ENCODE measurements at places on chromosomes 12 and 14. TPM values are rescaled to one million over a fixed set of nuclear protein-coding genes. Genes with fewer than 3 reads are reported as not detected.

DNA sequence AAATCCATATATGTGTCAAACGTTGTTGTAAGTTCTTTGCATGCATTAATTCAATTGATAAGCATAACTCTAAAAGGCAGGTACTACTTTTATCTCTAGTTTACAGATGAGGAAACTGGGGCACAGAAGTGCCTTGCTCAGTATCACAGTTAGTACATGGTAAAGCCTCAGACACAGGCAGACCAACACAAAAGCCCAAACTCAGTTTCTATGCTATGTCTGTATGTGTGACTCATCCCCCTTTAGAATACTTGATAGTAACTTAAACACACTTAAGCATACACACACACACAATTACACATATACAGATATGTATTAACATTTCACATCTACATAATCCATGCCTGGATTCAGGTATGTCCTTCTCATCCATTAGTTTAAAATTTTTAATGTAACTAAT is 88.0 kb downstream of the EPS8 start:
- no peak for DNase-seq

GRCh38 chr12:599756-600155 is 63.5 kb downstream of the NINJ2 start:
- DNase-seq: no peak

DNA sequence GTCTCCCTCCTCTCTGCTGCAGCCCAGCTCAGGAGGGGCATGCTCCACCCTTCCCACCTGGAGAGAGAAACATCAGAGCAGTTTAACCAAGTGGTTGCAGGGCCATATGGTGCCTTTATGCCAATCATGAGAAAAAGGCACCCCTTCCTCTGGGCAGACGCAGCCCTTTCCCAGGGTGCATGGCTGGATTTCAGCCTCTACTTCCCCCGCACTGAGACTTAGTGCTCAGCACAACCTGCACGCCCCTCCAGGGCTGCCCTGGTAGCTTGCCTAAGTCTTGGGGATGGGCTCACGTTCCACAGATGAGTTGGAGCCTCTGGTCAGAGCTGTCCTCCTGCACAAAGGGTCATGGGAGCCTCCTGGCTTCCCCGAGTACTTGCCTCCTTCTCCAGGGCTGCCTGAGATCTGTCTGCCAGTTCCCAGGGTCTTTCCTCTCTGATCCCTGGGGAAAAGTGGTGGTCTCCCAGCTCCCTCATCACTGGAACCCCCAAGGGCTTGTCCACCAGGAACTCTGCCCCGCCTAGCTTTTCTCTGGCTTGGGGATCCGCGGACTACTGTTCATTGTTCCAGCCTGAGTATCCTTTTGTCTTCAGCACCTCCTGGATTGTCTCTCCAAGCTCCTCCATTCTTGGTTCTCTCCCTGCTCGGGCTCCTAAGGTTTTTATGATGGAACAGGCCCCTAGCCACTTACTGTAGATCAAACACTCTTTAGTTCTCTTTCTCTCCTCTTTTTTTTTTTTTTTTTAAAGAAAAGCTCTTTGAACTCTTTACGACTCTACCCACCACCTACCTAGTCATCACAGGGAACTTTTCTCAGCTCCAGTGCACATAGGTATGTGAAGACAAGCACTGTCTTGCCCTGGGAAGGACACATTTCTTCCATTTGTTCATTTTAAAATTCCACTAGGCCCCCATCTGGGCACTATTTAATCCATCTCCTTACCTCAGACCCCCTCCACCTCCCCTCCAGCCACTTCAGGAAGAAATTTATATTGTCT is 6.1 kb upstream of the KRT74 start:
- DNase-seq: no peak

GRCh38 chr14:80216818-80217217 is 5.5 kb upstream of the DIO2 start:
- no peak for DNase-seq

DNA sequence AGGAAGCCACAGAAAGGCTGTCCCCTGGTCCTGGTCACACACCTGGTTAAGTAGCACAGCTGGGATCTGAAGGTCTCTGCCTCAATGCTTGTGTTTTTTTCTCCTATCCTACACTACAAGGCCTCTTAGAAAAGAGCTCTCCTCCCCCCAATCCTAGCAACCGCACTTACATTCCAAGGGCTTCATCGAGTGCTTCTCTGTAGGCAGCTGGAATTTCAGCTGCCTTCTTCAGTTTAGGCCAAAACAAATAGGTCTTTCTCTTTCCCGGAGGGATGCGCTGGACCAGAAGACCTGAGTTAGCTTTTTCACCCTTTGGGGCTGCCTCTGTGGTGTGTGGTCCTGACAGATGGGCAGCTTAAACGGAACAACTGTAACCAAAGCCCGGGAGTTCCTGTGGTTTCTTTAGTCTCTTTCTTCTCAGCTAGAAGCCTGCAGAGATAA is 109.7 kb downstream of the GPATCH2L start:
- no peak for DNase-seq

The APOF gene
- not detected for total RNA-seq

The CLMN gene
- 1.8 TPM for total RNA-seq

GRCh38 chr14:100488057-100488456 is 99.2 kb downstream of the BEGAIN start:
- DNase-seq: no peak
